ENCODE measurements at places on chromosomes 5 and 9. TPM values are rescaled to one million over a fixed set of nuclear protein-coding genes. Genes with fewer than 3 reads are reported as not detected.

- DNase-seq: no peak
Measured at GRCh38 chr5:2697041-2697440, 54.4 kb downstream of the IRX2 start.

FST gene
- not detected for total RNA-seq

FREM1 gene
- total RNA-seq: 4.2 TPM

KIAA1958 gene
- 28.6 TPM for total RNA-seq

GRCh38 chr5:80187421-80188090 lies 68.3 kb downstream of the SERINC5 start:
- peak; percentile 53 for DNase-seq

SPARC gene
- total RNA-seq: 339 TPM

- DNase-seq: no peak
Measured at GRCh38 chr9:84642553-84643141, 26.9 kb upstream of the NTRK2 start.

CCDC187 gene
- total RNA-seq: not detected

- no peak for DNase-seq
Measured at GRCh38 chr9:27866741-27867140, 293.5 kb upstream of the C9orf72 start.

- DNase-seq: peak; percentile 47
Measured at GRCh38 chr9:132857616-132858342, 20.3 kb downstream of the AK8 start.

- no peak for DNase-seq
Measured at GRCh38 chr5:96880444-96881164, 4.3 kb downstream of the ERAP2 start.

DNA sequence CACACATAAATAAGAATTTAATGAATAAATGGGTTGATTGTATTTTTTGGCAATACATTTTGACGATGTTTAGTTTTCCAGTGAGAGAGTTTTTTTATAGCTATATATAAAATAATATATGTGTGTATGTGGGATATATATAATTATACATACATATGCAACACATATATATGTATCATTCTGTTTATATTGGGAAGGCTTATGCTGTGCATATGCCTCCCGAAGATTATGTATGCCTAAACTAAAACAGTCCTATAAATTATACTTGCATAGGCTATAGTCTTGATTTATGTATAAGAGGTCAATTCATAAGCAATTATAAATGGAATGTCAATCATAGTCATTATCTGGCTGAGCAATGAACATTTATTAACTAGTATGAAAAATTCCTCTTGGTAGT lies 151.3 kb upstream of the HMHB1 start:
- DNase-seq: no peak

FAXDC2 gene
- not detected for total RNA-seq

- DNase-seq: no peak
Measured at GRCh38 chr5:116507051-116507537, 67.5 kb downstream of the SEMA6A start.

MYMK gene
- not detected for total RNA-seq

ADAMTS13 gene
- 1.3 TPM for total RNA-seq

GRCh38 chr5:133130387-133131118 lies 78.7 kb downstream of the HSPA4 start:
- DNase-seq: no peak

GRCh38 chr5:106435185-106435584 lies 1235.6 kb downstream of the EFNA5 start:
- DNase-seq: no peak

DNA sequence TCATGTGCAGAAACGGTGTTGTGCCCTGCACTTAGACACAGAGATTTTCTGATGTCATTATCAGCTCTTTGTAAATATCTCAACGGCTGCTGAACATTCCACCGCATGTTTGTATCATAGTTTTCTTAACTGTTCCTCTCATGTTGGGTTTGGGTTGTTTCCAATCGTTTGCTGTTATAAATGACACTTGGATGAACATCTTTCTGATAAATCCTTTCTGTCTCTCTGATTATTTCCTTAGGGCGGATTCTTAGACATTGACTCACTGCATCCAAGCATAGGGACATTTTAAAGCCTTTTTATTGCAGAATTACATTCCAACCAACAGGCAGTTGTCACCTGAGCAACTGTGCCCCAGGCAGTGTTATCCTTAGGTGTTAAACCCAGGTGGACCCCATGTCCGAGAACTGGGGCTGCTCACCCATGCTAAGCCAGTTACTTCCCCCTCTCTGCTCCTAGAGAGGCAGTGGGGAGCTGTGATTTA lies 28.5 kb downstream of the COL5A1 start:
- peak; percentile 55 for DNase-seq

- no peak for DNase-seq
Measured at GRCh38 chr5:116502138-116502537, 72.5 kb downstream of the SEMA6A start.

WNK2 gene
- total RNA-seq: 9.6 TPM

DNA sequence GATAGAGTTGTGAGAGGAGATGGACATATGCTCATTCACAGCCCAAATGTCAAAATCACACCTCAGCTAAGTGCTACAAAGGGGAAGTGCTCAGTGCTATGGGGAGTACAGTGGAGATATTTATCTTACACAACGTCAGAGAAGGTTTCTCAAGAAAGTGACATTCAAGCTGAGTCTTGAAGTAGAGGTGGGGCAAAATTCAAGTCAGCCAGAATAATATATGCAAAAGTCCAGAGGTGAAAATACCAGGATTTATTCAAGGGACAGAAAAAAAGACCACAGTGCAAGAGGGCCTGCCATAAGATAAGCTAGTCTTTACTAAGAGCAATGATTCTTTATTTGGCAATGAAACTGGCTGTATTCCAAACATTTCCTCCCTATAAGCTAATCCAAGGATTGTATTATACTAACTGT lies 327.8 kb upstream of the PIK3R1 start:
- DNase-seq: no peak

GRCh38 chr5:21154526-21154925 lies 1166.5 kb upstream of the CDH18 start:
- no peak for DNase-seq

GRCh38 chr9:77851882-77852595 lies 179.6 kb downstream of the GNAQ start:
- no peak for DNase-seq

- DNase-seq: no peak
Measured at GRCh38 chr5:82352146-82352791, 74.1 kb upstream of the RPS23 start.

DNA sequence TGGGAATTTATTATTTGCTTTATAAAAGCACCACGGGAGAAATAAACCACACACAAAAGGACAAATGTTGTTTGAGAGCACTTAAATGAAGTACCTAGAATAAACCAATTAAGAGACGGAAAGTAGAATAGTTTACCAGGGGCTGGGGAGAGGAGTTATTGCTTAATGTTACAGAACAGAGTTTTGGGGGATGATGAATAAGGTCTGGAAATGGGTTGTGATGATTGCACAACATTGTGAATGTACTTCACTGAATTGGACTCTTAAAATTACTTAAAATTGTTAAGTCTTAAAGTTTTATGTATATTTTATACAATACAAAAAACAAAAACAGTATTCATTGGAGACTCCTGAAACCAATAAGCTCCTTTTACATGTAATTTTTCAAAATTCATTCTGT lies 1.5 kb downstream of the ZBTB43 start:
- no peak for DNase-seq

DNA sequence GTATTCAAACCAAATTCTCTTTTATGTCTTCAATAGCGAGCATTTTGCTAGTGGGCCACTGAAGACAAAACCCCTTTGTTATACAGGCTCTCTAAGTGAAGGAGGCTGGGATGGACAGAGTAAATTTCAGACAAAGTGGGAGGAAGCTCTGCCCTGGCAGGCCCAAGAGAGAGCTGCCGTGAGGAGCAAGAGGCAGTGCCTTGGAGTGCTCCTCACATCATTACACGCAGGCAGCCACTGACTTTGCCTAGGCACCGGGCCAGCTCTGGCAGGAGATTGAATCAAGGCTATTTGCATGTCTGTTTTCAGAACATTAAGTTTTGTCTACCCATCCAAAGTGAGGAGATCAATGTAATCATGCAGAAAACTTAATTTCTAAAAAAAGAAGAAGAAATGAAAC lies 167.7 kb downstream of the CCDC192 start:
- no peak for DNase-seq

DNA sequence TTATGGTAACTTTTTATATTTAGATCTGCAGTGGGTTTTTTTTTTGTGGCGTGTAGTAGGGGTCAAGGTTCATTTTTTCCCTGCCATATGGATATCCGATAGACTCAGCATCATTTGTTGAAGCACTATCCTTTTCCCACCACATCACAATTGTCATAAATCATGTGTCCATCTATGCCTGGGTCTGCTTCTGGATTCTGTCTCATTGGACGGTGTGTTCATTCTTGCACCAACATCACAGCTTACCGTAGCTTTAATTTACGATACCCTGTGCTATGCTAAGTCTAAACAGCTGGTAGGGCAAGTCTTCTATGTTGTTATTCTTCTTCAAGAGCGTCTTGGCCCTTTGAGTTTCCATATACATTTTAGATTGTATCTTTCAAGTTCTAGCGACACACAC lies 175.0 kb downstream of the RGS3 start:
- no peak for DNase-seq

DNA sequence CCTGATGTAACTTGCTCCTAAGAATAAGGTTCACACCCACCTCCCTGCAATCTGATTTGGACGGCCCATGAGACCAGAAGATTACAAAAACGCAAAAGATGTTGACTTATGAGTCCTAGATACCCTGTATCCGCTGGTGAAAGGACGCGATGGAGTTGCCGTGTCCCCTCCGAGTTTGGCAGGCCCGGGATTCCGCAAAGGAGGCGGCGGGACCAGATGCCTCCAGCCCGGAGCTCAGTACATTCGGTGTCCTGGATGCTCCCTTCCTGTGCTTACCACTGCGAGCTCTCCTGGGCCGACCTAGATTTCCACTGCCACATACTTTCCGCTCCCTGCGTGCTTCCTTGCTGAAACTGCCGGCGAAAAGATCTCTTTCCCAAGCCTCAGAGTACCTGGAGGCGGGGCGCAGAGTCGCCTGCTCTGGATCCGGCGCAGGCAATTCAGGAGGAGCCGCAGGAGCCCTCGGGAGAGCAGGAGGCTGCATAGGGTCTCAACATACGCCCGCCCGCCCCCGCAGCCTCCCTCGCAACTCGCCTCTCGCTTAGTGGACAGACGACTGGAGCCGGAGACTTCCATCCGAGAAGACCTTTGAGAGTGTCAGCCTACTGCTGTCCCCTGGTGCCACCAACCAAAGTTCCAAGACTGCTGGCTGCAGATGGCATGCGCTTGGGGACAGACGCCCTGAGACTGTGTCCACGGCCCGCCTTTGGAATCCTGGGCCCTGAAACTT lies 39.8 kb downstream of the ANXA2R start:
- no peak for DNase-seq

DNA sequence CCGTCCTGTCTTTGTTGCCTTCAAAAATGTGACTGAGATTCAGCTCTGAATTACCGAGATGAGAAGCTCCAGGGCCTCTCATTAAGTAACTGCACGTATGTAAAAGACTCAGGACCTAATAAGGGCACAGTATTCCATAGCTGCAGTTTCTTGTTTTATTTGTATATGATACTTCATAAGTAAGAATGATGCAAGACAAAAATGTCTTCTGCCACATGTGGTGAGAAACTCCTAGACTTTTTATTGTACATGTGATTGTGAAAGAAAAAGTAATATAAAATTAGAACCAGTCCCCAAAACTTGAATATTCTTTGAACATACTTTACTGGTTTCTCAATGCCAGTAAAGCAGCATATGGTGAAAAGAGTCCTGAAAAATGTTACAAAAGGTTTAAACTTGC lies 110.1 kb upstream of the OTULINL start:
- no peak for DNase-seq

Data from A673 (cell line).